ENCODE measurements at places on chromosomes 1 and 21. TPM values are rescaled to one million over a fixed set of nuclear protein-coding genes. Genes with fewer than 3 reads are reported as not detected.

The C1orf116 gene
- total RNA-seq, result 12.0 TPM

The LAPTM5 gene
- 15.8 TPM for total RNA-seq

The GBP6 gene
- total RNA-seq, result not detected

The C1orf53 gene
- total RNA-seq, result 5.4 TPM

The ZNF281 gene
- 8.5 TPM for total RNA-seq

The RPE65 gene
- not detected for total RNA-seq

The ARHGAP30 gene
- 3.5 TPM for total RNA-seq

The POLR3C gene
- 18.8 TPM for total RNA-seq

The TMEM82 gene
- 17.0 TPM for total RNA-seq

GRCh38 chr1:154957091-154957657, 1.3 kb upstream of the PBXIP1 start:
- DNase-seq, result no peak
- no peak overlapping the region for H3K4me3 ChIP-seq
- peaks cover 14% of the 10 kb centered on the region for H3K4me1 ChIP-seq

DNA sequence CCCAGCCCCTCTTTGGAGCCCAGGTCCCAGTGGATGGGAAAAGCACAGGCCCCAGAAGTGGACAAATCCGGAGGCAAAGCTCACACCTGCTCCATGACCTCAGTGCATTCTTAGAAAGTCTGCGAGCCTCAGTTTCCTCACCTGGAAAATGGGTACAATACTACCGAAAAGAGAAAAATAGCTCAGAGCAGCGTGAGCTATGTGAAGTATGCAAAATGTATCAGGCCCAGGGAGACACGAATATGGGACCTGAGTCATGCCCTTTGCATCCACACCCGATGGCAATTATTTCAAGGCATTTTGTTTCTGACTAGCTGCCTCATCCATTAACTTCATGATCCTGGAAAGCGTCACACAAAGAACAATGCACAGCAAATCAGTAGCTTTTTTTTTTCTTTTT, 9.2 kb downstream of the ALDH4A1 start:
- no peaks in the 10 kb centered on the region for H3K4me1 ChIP-seq
- no peaks in the 10 kb centered on the region for H3K27me3 ChIP-seq
- no peak overlapping the region for H3K27ac ChIP-seq

GRCh38 chr1:234940841-234941240, 187.8 kb downstream of the TOMM20 start:
- no peak overlapping the region for H3K27ac ChIP-seq
- no peaks in the 10 kb centered on the region for H3K36me3 ChIP-seq
- DNase-seq, result peak; percentile 16
- H3K4me1 ChIP-seq, result no peaks in the 10 kb centered on the region

GRCh38 chr1:113779542-113779941, 20.3 kb upstream of the PHTF1 start:
- H3K4me1 ChIP-seq, result peaks cover 6% of the 10 kb centered on the region
- no peak overlapping the region for H3K4me3 ChIP-seq
- DNase-seq, result no peak
- no peaks in the 10 kb centered on the region for H3K36me3 ChIP-seq

- H3K27me3 ChIP-seq, result no peaks in the 10 kb centered on the region
- H3K36me3 ChIP-seq, result no peaks in the 10 kb centered on the region
Observed at GRCh38 chr1:50326026-50326425, 97.2 kb downstream of the DMRTA2 start.

GRCh38 chr1:173554541-173555250, 48.2 kb downstream of the SLC9C2 start:
- H3K27me3 ChIP-seq, result no peaks in the 10 kb centered on the region
- no peaks in the 10 kb centered on the region for H3K36me3 ChIP-seq
- H3K4me3 ChIP-seq, result no peak overlapping the region
- H3K4me1 ChIP-seq, result no peaks in the 10 kb centered on the region
- DNase-seq, result no peak

GRCh38 chr1:203491664-203492063, 2.3 kb upstream of the OPTC start:
- H3K27me3 ChIP-seq, result no peaks in the 10 kb centered on the region
- H3K4me1 ChIP-seq, result peaks cover 3% of the 10 kb centered on the region
- no peak overlapping the region for H3K27ac ChIP-seq
- DNase-seq, result no peak

DNA sequence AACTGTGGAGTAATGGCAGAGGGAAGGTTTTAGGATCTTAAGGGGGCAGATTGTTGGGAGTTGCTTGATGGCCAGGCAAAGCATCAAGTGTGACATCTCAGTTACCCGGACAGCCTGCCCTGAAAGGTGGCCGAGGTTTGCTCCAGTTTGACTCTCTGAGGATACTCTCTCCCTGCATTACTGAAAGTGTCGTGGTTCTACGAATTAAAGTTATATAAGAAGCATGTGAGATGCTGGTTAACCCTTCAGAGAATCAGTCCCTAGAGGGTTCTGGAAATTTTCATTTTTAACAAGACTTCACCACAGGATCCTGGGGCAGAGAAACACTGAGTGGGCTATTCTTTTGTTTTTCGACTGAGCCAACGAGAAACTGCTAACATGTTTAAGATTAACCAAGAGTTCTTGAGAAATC, 689 bp upstream of the ZNF644 start:
- H3K4me1 ChIP-seq, result peaks cover 3% of the 10 kb centered on the region
- no peaks in the 10 kb centered on the region for H3K36me3 ChIP-seq
- no peaks in the 10 kb centered on the region for H3K27me3 ChIP-seq
- peak overlapping the region; percentile 55 for H3K4me3 ChIP-seq

DNA sequence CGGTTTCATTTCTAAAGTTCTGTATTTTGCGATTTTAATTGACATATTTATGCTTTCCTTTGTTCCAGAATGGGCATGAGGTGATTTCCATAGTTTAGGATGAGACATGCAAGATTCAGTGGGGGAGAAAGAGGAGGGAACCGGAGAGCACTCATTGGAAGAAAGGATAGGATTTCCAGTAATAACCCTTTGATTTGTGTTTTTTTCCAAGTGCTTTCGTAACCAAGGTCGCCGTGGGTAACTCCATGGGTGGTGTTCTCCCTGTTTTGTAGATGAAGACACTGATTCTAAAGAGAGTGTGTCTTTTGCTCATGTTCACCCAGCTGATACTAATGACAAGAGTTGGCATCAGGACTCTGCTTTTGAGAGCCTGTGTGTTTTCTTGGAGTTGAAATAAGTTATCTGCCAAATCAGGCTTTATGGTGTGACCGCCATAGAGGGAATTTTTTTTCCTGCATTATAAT, 170.1 kb downstream of the DHRS3 start:
- DNase-seq, result no peak
- no peaks in the 10 kb centered on the region for H3K27me3 ChIP-seq

DNA sequence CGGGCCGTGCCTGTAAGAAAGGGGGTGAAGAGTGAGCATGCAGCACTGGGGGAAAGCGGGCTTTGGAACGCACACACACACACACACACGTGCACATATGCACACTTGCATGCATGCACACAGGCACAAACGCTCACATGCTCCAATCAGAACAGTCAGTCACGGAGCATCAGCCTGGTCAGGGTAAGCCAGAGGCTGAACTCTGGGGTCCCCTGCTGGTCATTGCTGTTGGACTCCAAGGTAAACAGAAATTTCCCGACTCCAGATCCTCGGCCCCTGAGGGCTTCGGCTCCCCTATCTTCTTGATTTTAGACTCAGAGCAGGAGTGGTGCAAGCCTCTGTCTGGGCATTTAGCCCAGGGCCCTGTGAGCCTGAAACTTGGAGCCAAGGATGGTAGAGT, 54.2 kb downstream of the SYT2 start:
- no peaks in the 10 kb centered on the region for H3K27me3 ChIP-seq
- H3K27ac ChIP-seq, result no peak overlapping the region
- H3K4me1 ChIP-seq, result no peaks in the 10 kb centered on the region
- DNase-seq, result no peak
- H3K4me3 ChIP-seq, result no peak overlapping the region

- H3K4me1 ChIP-seq, result no peaks in the 10 kb centered on the region
- H3K27ac ChIP-seq, result no peak overlapping the region
- H3K4me3 ChIP-seq, result no peak overlapping the region
- no peak for DNase-seq
- no peaks in the 10 kb centered on the region for H3K36me3 ChIP-seq
Observed at GRCh38 chr1:86015375-86015774, 141.2 kb downstream of the COL24A1 start.

DNA sequence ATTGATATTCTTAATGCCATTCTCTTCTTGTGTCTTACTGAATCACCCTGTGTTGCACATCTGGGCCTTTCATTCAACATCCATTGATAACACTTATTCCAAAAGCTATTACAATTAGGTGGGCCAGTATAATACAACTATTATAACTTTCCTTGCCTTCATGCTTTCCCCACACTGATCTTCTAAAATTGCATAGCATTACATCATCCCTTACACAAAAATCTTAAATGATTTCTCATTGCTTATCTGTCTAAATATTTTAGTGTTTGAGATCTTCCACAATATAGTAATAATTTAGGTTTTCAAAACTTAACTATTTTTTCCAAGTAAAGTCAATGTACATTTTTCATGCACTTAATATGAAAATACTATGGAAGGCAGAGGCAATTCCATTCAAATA, 1634.1 kb downstream of the PLA2G4A start:
- H3K36me3 ChIP-seq, result no peaks in the 10 kb centered on the region
- no peak for DNase-seq
- no peaks in the 10 kb centered on the region for H3K4me1 ChIP-seq

DNA sequence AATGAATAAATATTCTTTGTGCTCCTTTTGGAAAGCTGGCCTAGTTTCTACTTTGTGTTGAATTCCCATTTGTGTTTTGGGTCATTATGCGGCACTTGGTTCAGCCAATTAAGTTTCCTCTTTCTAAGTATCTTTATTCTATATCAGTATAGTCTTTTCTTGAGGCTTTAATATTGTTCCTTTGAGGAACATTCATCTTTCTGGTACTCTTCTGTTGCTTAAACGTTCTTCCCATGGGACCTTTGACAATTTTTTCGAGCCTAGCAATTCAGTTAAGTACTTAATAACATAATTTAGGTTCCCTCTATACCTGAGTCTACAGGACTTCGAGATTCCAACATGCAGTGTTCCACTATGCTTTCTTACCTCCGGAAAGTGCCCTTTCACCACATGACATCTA, 24.9 kb downstream of the ZBTB40 start:
- H3K27me3 ChIP-seq, result no peaks in the 10 kb centered on the region
- no peak overlapping the region for H3K4me3 ChIP-seq
- H3K36me3 ChIP-seq, result no peaks in the 10 kb centered on the region
- no peak for DNase-seq

- no peaks in the 10 kb centered on the region for H3K4me1 ChIP-seq
- H3K27me3 ChIP-seq, result no peaks in the 10 kb centered on the region
- DNase-seq, result no peak
- no peaks in the 10 kb centered on the region for H3K36me3 ChIP-seq
Observed at GRCh38 chr1:55708781-55709180, 493.6 kb upstream of the USP24 start.

GRCh38 chr1:7050751-7051665, 265.8 kb downstream of the CAMTA1 start:
- H3K4me3 ChIP-seq, result no peak overlapping the region
- no peaks in the 10 kb centered on the region for H3K4me1 ChIP-seq
- H3K27me3 ChIP-seq, result no peaks in the 10 kb centered on the region
- H3K27ac ChIP-seq, result no peak overlapping the region
- no peaks in the 10 kb centered on the region for H3K36me3 ChIP-seq
- DNase-seq, result no peak

GRCh38 chr1:171298696-171299095, 15.3 kb upstream of the FMO4 start:
- no peak for DNase-seq
- no peaks in the 10 kb centered on the region for H3K36me3 ChIP-seq
- H3K27ac ChIP-seq, result no peak overlapping the region
- no peaks in the 10 kb centered on the region for H3K4me1 ChIP-seq
- H3K27me3 ChIP-seq, result no peaks in the 10 kb centered on the region
- no peak overlapping the region for H3K4me3 ChIP-seq

- no peak for DNase-seq
- peak within 1 kb of the TSS; percentile 47 for H3K4me3 ChIP-seq
- H3K36me3 ChIP-seq, result peaks cover 12% of the 10 kb centered on the region
- H3K27me3 ChIP-seq, result no peaks in the 10 kb centered on the region
- peaks cover 4% of the 10 kb centered on the region for H3K4me1 ChIP-seq
- H3K27ac ChIP-seq, result no peak within 1 kb of the TSS
Observed at GRCh38 chr1:32362474-32363313, at the start of the genes FAM229A and TSSK3. TSS of gene FAM229A (minus strand) at chr1:32362485. CDS start at chr1:32362091, 394 bp downstream. TSS of gene TSSK3 (plus strand) at chr1:32362539. CDS start at chr1:32362702, 163 bp downstream.

GRCh38 chr1:75937034-75937433, 4.8 kb upstream of the ASB17 start:
- DNase-seq, result no peak
- H3K27ac ChIP-seq, result no peak overlapping the region
- H3K36me3 ChIP-seq, result no peaks in the 10 kb centered on the region
- no peaks in the 10 kb centered on the region for H3K27me3 ChIP-seq
- H3K4me1 ChIP-seq, result no peaks in the 10 kb centered on the region
- no peak overlapping the region for H3K4me3 ChIP-seq

DNA sequence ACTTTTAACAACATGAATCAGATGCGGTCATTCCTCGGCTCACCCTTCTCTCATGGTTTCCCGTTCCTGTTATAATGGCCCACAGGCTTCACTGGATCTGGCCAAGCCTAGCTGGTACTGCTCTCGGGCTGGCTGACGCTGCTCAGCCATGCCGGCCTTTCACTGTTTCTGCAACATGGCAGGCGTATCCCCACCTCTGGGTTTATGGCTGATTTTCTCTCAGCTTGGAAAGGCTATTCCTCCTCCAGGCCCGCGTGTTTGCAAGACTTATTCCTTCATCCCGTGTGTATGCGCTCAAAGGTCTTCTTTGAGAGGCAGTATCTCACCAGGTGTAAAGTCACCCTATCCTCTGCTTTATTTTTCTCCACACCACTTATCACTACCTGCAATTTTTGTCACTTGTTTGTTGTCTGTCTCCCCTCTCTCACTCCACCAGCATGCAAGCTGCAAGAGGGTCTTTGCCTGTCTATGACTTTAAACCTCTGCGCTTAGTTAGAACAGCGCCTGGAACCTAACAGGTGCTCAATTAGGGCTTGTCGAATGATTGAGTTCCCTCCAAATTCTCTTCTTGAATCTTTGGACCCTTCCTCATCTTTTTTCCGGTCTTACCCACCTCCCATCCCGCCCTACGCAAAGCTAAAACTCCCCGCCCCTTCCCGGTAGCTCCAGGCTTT, 491 bp upstream of the RAP1A start:
- no peaks in the 10 kb centered on the region for H3K27me3 ChIP-seq
- no peak for DNase-seq
- no peaks in the 10 kb centered on the region for H3K4me1 ChIP-seq
- peak overlapping the region; percentile 82 for H3K4me3 ChIP-seq
- peak overlapping the region; percentile 91 for H3K27ac ChIP-seq
- no peaks in the 10 kb centered on the region for H3K36me3 ChIP-seq

Data from colonic mucosa (tissue), 4 donors.